ENCODE measurements at places on chromosomes 16 and 17.

- no peak for DNase-seq
Observed at GRCh38 chr17:79737922-79738578, 7.3 kb downstream of the ENPP7 start.

- DNase-seq = no peak
Observed at GRCh38 chr16:2037115-2037514, 10.4 kb downstream of the NHERF2 start.

GRCh38 chr17:45042346-45043120, 8.9 kb downstream of the DCAKD start:
- DNase-seq = no peak

DNA sequence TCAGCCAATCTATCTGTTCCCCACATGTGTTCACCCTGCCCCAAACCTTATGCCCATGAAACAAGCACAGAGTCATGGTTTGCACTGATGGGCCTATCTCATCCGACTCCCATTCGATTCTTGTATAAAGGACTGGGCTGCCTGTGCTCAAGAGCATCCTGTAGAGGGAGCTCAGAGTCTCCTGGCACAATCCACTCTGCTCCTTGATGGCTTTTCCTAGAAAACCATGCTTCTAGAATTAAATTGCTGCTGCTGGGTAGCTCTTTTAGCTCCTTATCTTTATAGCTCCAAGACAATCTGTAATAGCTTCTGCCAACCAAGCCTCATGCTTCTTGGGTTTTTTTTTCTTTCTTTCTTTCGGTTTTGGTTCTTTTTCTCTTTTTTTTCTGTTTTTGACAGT, 9.7 kb downstream of the ZNF19 start:
- no peak for DNase-seq

DNA sequence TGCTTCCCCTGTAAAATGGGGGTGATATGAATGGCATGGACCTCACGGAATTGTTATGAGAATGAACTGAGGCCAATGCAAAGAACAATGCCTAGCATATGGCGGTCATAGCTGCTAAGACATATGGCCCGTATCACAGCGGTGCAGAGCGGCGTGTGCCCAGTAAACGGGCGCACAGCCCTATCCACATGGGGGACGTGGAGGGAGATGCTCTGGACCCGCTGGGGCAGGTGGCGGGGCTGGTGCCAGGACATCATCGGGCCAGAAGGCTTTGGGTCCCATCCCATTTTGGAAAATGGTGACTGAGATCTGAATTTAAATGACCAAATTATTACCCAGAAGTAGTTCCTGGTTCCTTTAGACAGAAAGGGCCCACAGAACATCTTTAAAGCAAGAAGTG, 18.5 kb upstream of the CPSF4L start:
- DNase-seq = no peak

GRCh38 chr17:40251576-40251975, 32.5 kb downstream of the WIPF2 start:
- peak; percentile 68 for DNase-seq

- DNase-seq = no peak
Observed at GRCh38 chr17:61221181-61221580, 178.5 kb upstream of the TBX2 start.

- DNase-seq = no peak
Observed at GRCh38 chr17:35023538-35023937, 40.0 kb downstream of the RFFL start.

- DNase-seq = peak; percentile 13
Observed at GRCh38 chr16:56300891-56301850, 109.9 kb downstream of the GNAO1 start.

- no peak for DNase-seq
Observed at GRCh38 chr17:59941131-59941530, 23.4 kb downstream of the RNFT1 start.

DNA sequence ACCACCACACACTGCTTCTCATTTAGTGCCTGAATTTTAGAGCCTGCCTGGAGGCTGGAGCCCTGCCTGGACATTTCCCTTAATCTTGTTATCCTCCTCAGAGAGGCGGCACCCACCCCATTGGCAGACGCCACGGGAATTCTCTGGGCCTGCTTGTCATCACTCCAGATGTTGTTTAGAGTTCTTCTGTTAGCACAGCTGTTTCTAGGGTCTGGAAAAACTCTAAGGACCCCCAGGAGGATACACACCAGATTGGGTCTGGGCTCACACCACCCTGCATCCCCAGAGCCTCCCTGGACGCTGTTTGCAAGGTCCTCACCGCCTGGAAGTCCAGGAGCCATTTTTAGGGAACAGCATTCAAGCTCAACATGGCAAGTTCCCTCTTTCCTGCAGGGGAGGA, 565 bp upstream of the XAF1 start:
- DNase-seq = peak; percentile 18

DNA sequence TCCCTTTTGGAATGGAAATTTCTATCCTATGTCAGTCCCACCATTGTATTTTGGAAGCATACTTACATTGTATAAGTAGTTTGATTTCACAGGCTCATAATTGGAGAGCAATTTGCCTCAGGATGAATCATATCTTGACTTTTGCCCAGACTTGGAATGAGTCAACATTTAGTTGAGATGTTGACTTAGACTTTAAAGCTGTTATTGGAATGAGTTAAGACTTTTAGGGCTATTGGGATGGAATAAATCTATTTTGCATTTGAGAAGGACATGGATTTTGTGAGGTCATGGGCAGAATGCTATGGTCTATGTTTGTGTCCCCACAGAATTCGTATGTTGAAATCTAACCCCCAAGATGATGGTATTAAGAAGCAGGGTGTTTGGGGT, 12.2 kb upstream of the ZNF594 start:
- DNase-seq = peak; percentile 38

DNA sequence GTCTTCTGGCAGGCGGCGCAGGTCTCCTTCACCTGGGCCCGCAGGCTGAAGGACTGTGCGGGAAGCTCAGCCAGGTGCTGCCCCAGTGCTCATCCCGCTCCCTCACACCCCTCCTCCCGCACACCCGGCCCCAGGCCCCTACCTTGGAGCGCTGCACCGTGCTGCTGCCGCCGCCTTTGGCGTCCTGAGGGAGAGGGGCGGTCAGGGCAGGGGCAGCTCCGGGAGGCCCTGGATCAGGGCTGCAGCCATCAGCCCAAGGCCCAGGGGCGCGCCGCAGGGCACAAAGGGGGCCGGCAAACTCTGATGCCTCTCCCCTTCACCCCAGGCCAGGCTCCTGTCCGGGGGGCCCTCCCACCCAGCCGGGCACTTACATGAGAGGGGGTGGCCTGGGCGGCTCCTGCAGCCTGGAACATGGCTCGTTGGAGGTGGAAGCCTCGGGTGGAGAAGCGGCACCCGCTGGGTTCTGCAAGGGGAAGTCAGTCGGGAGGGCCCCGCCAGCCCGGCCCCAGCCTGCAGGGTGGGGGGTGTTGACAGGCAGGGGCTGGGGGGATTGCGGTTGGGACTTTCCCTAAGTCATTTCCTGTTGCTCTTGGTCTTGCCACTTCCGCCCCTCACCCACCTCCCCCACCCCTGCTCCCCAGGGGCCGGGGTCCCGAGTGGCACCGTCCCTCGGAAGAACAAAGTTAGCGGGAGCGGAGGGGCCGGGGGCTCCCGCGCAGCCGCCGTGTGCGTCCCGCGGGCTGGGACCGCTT, 863 bp downstream of the LIMD2 start:
- DNase-seq = no peak

- DNase-seq = no peak
Observed at GRCh38 chr16:27199736-27200135, 3.6 kb upstream of the KDM8 start.

DNA sequence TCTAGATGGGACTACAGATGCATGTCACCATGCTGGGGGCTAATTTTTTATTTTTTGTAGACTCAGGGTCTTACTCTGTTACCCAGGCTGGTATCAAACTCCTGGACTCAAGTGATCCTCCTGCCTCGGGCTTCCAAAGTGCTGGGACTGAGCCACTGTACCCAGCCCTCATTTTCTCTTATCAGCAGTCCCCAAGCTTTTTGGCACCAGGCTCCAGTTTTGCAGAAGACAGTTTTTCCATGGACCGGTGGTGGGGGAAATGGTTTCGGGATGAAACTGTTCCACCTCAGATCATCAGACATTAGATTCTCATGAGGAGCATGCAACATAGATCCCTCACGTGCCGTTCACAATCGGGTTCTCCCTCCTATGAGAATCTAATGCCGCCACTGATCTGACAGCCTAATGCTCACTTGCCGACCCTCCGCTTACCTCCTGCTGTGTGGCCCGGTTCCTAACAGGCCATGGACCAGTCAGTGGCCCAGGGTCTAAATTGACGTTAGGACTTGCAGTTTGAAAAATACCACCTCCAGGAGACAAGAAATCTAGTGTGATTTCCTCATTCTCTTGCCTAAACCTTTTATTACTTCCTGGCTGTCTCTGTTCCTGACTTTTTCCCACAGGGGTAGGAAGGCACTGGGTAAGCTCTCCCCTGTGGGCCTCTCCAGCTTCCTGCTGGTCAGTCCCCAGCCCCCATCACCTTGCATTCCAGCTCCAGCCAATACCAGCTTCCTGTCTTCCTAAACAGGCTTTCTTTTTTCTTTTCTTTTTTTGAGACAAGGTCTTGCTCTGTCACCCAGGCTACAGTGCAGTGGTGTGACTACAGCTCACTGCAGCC, 9.3 kb upstream of the CNP start:
- DNase-seq = no peak

- DNase-seq = no peak
Observed at GRCh38 chr17:32697728-32698625, 178.9 kb downstream of the MYO1D start.

GRCh38 chr17:45073414-45074070, 12.4 kb downstream of the NMT1 start:
- no peak for DNase-seq

GRCh38 chr17:11308531-11308930, 67.5 kb downstream of the SHISA6 start:
- no peak for DNase-seq

DNA sequence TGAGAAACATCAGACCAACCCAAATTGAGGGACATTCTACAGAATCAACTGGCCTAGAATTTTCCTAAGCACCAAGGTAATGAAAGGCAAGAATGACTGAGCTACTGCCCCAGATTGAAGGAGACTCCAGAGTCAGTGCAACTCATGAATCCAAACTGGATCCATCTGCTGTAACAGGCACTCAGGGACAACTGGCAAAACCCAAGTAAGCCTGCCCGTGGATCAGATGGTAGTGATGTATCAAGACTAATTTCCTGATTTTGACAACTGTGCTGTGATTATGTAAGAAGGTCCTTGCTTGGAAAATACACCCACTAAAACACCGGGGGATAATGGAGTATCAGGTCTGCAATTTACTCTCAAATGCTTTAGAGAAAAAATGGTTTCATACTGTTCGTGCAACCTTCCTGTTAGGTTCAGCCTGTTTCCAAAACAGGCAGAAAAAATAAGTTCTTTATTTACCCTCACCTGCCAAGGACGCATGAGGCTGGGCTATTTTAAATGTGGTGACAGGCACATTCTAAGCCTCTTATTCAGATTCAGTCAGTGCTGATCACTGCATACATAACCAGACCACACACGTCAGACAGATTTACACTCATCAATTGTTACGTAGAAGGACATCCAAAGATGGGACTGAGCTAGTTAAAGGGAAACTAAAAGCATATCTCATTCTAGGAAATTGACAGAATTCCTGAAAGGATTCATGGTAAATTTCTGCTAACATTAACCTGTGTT, 7.0 kb downstream of the MBTPS1 start:
- no peak for DNase-seq

- DNase-seq = no peak
Observed at GRCh38 chr16:71474864-71475263, 12.8 kb upstream of the ZNF23 start.

- DNase-seq = no peak
Observed at GRCh38 chr17:36661047-36661666, 59.8 kb downstream of the MRM1 start.

DNA sequence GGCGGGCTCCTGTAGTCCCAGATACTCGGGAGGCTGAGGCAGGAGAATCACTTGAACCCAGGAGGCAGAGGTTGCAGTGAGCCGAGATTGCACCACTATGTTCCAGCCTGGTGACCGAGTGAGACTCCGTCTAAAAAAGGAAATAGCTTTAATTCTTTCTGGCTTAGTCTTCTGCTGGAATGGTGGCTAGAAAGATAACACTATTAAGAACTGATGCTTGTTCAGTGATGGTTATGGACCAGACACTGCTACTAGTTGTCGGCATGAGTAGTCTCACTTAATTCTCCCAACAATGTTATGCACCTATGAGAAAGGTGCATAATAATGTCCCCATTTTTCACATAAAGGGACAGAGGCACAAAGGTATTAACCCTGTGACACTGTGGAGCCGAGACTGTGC, 188.7 kb downstream of the HS3ST3A1 start:
- no peak for DNase-seq

- no peak for DNase-seq
Observed at GRCh38 chr17:78170692-78171590, 2.6 kb downstream of the SYNGR2 start.

GRCh38 chr17:50603340-50603739, 31.3 kb upstream of the ABCC3 start:
- DNase-seq = no peak

DNA sequence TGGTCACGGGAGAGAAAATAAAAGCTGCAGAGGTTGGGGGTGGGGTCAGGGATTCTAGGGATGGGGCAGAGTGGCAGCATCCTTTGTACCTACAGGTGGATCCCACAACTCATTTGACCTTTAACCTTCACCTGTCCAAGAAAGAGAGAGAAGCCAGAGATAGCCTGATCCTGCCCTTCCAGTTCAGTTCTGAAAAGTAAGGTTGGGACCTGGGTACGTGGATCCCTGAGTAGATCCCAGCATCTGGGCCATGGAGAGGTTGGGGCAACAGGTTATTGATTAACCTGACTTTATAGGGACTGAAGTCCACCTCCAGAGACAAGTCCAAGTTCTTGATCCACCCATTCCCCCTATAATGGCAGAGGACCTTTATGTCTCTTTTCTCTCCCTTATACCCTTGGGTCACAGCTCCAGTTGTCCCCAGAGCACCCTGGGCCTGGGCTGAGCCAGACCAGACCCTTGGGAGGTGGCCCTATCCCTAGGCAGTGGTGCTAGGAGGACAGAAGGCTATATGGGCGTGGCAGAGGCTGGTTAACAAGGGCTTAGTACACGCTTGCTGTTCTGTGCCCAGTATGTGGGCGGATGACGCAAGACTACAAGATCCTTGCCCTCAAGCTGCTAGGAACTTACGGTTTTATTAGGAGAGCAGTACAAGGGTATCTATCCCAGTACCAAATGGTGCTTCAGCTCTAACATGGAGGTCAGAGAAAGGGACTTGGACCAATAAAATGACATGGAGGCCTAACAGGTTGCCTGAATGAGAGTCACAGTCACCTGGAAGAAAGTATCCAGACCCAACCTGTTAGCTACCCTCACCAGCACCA, 3.3 kb downstream of the CLDN7 start:
- DNase-seq = no peak

DNA sequence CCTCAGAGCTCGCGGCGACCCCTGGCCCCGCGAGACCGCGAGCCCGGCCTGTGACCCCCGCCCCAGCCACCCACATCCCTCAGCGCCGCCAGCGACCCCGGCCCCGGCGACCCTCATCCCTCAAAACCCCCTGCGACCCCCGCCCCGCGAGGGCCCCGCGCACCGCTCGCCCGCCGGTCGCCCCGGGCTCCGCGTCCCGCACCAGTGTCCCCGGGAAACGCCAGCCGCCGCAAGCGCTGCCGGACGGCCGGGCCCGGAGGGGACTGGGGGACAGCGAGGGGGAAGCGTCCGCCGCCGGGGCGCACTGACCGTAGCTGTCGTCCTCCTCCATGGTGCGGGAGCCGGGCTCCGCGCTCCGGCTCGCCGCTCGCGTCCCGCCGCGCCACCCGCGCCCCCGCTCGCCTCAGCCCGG, at the start of gene CYTH1:
TSS of gene CYTH1 (minus strand) at position 381 of the 412 bp plus-strand sequence. CDS start at position 331, 50 bp downstream.
- DNase-seq = no peak

Data from AG09309 (cell line).